ENCODE measurements at places on chromosomes 2 and 18. TPM values are rescaled to one million over a fixed set of nuclear protein-coding genes. Genes with fewer than 3 reads are reported as not detected.

The TRAPPC12 gene
- 128 TPM for total RNA-seq

The GPR45 gene
- total RNA-seq, result not detected

GRCh38 chr2:16327326-16327725 lies 338.3 kb downstream of the CYRIA start:
- DNase-seq, result no peak

The ALPI gene
- 50.9 TPM for total RNA-seq

Measured in transverse colon (tissue), 4 donors.